Brain pericyte (primary cell): ENCODE measurements at places on chromosomes 3 and 15.

- no peak for DNase-seq
These were observed 62.1 kb upstream of the NR2C2 start for GRCh38 chr3:14885307-14885706.

- DNase-seq: no peak
These were observed 9.6 kb upstream of the FOXB1 start for GRCh38 chr15:59994526-59994887.

DNA sequence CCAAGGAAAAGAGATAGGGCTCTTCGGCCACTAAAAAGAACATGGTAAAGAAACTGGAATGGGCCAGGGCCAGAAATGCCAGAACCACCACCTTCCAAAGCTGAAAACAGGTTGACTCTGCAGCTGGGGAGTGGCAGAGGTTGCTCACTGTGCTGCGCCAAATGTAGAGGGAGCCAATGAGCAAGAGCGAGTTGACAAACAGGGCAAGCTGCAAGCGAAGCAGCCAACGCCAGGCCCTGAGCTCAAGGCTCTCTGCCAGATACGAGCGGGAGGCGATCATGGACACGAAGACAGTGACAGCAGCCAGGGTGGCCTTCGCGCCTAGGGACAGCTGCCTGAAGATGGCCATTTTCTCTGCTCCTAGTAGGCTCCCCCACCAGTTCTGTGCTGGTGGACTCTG, 3.1 kb downstream of the GLB1 start:
- DNase-seq: no peak

DNA sequence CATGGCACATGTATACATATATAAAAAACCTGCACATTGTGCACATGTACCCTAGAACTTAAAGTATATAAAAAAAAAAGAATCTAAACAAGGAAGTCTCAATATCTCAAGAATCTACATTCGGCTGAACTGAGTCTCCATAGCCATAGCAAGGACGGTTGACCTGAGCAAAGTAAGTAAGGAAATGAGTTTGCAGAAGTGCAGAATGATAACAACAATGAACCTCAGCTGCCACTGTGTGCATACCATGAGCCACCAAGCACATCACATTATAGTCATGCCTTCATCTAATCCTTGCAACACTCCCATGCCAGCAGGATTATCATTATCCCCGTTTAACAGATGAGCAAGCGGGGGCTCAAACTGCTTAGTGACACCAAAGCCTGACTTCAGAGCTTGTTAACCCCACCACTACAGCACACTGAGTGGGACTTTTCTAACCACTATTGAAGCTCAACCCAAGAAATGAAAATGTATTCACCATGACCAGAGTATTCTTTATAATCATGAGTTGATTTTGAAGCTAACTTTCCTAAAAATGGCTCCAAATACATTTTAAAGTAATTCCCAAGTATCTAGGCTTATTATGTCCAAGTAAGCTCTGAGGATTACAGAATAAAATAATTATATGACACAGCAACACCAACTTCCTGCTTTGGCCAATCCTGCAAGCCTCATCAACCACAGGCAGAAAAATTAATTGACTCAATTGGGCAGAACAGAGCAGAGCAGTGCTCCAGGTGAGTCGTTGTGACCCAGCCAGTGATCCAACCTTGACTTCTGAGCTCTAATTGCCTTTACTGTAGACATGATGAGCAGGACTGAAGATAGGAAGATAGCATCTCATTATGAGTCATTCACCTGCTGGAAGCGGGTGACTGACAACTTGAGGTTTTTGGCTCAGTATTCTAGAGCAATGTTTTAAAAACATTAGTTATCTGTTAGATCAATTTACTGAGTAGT, 47.3 kb upstream of the IL12A start:
- DNase-seq: no peak

DNA sequence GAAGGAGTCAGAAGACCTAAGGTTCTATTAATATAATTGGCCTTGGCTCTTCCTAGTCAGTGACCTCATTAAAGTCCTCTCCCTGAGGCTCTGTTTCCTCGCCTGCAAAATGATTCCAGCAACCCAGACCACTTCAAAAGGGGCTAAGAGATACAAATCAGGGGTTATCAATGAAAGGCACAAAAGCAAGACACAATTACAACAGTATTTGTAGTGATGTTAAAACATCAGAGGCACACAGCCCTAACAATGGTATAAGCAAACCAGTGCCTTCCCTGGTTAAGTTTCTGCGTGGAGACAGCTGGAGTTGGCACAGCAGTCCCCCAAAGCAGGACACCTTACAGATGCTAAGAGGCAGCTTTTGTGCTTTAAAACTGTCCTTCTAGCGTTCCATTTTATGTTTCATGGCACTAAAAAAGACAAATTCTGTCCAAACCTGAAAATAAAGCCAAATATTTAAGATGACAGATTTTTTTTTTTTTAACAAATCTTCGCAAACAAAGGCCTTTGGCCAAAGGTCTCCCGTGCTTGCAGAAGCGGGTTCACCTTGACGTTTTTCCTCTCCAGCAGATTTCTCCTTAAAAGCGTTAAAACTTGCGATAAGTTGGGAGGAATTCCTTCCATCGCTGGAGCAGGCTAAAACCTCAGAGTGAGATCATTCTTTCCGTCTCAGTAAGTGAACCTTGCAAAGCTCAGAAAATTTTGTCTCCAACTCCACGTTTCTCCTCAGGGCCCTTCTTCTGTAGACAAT, 999 bp downstream of the ZNF280D start:
- no peak for DNase-seq

GRCh38 chr15:32683906-32684584, 33.8 kb upstream of the GREM1 start:
- no peak for DNase-seq

DNA sequence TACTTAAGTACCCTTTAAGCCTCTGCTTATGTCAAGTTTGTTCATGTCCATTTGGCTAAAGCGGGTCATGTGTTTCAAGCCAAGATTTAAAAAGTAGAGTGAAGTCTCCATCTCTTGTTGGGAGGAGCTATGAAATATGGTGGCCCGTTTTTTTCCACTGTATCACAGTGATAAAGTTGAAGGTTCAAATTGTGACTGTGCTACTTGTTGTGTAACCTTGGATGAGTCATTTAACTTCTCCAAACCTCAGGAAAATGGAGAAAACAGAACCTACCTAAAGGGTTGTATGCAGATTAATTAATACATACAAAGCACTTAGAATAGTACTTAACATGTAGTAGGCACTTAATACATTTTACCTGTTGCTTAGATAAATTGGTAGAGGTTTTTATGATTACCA, 43.4 kb downstream of the SNAPC5 start:
- no peak for DNase-seq

DNA sequence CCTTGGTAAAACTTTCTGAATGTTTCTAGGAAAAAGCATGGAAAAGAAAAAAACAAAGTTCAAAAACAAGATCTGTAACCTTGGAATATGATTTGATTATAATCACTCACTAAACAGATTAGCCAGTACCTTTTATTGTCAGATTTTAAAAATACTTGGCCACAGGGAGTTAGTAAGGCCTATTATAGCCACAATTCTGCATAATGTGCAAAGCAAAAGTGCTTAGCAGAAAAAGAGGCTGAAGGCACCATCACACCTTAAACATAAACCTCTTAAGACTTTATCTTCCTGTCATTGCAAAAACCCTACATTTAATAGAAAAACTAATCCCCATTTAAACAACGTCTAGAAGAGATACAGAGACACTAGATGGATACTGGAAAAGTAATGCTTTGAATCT, 41.8 kb downstream of the CHSY1 start:
- DNase-seq: no peak
